CD4-positive, CD25-positive, alpha-beta regulatory T cell (primary cell): ENCODE measurements at places on chromosomes 6 and 20. TPM values are rescaled to one million over a fixed set of nuclear protein-coding genes. Genes with fewer than 3 reads are reported as not detected.
A peak's percentile ranks its signal among the peaks of the same experiment; 100 is the strongest.

SCP2D1 gene
- polyA plus RNA-seq = not detected

SLC17A3 gene
- not detected for polyA plus RNA-seq

PSMB9 gene
- 704 TPM for polyA plus RNA-seq

LAMA5 gene
- 0.30 TPM for polyA plus RNA-seq

FNDC11 gene
- polyA plus RNA-seq = 0.17 TPM

RREB1 gene
- 2.3 TPM for polyA plus RNA-seq

SRSF12 gene
- polyA plus RNA-seq = 0.06 TPM

CLPSL1 gene
- polyA plus RNA-seq = not detected

CDYL gene
- 3.1 TPM for polyA plus RNA-seq

GRCh38 chr20:56200456-56200855 lies 48.1 kb upstream of the MC3R start:
- no peak for DNase-seq

GRCh38 chr6:143117108-143117507 lies 56.4 kb downstream of the AIG1 start:
- no peak for DNase-seq

DNA sequence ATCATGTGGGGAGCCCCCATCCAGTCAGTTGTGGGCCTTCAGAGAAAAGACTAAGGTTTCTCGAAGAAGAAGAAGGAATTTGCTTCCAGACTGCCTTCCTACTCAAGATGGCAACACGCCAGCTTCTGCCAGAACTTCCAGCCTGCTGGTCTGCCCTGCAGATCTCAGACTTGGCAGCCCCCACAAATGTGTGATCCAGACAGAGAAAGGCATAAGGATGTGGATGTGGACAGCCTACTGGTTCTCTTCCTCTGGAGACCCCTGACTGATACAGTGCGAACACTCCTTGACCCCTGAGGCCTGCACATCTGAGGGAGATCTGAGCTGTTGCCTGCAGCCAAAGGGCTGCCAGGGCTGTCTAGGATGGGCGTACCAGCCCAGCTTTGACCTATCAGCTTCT lies 8.6 kb downstream of the GABRR1 start:
- no peak for DNase-seq

DNA sequence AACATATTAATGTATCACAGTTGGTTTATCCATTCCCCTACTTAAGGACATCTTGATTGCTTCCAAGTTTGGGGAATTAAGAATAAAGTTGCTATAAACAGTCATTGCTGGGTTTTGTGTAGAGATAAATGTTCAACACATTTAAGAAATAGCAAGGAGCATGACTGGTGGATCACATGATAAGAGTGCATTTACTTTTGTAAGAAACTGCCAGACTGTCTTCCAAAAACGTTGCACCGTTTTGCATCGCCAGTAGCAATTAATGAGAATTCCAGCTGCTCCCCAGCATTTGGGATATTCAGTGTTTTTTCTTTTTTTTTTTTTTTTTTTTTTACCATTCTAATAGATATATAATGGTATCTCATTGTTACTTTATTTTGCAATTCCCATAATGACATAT lies 695.7 kb upstream of the GJE1 start:
- no peak for DNase-seq

- no peak for DNase-seq
Observed at GRCh38 chr20:46062151-46062550, 27.6 kb downstream of the NCOA5 start.

GRCh38 chr6:135004399-135004798 lies 50.2 kb downstream of the HBS1L start:
- DNase-seq = no peak

DNA sequence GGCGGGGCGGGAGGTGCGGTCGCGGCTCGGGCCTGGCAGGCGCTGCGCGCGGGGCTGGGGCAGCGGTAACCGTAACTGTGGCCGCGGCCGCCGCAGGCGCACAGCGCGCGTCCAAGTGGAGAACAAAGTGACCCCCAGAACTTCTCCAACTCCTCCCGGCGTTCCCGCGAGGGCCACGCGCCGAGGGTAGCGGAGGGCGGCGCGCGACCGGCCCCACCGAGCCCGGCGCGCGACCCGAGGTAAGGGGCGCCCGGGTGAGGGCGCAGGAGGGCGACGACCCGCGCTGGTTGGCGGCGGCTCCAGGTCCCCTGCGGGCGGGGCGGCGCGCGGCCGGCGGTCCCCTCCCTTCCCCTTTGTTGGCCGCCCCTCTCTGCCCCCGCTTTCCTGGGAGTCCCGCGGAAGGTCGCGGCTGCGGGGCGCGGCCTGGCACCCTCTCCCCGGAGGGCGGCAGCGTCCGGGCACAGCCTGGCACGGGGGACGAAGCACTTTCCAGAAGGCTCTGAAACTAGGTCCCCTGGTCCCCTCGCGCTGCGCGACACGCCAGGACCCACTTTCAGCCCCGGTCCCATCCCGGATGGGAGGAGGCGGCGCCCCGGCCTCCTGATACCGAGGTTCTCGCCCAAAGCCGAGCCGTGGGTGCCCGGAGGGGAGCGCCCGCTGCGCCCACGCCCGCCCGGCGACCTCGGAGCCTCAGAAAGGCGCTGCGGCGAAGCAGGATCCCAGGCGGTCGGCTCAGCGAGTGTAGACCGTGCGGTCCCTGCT lies at the start of gene TIAM2:
TSS of gene TIAM2 (plus strand) at position 62 of the 762 bp plus-strand sequence. CDS start 133,909 bp downstream, outside the sequence.
- no peak for DNase-seq

DNA sequence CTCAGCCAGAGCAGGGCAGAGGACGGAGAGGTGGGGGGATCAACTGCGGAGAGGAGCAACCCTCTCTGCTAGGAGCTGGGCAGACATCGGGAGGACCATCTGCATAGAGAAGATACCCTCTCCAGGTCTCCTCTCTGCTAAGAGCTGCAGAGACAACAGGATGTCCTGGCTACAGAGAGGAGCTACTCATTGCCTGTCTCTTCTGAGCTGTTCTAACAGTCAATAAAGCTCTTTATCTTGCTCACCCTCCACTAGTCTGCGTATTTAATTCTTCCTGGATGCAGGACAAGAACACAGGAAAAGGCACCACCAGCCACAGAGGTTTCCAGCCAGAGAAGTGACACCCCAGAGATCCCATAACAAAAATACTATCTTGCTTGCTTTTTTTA lies 871.1 kb upstream of the GJE1 start:
- DNase-seq = no peak

GRCh38 chr20:11882651-11883050 lies 35.0 kb upstream of the BTBD3 start:
- no peak for DNase-seq

- no peak for DNase-seq
Observed at GRCh38 chr6:64012351-64013001, 376.9 kb downstream of the PHF3 start.

GRCh38 chr20:62633598-62634329 lies 8.5 kb upstream of the SLCO4A1 start:
- DNase-seq = no peak

DNA sequence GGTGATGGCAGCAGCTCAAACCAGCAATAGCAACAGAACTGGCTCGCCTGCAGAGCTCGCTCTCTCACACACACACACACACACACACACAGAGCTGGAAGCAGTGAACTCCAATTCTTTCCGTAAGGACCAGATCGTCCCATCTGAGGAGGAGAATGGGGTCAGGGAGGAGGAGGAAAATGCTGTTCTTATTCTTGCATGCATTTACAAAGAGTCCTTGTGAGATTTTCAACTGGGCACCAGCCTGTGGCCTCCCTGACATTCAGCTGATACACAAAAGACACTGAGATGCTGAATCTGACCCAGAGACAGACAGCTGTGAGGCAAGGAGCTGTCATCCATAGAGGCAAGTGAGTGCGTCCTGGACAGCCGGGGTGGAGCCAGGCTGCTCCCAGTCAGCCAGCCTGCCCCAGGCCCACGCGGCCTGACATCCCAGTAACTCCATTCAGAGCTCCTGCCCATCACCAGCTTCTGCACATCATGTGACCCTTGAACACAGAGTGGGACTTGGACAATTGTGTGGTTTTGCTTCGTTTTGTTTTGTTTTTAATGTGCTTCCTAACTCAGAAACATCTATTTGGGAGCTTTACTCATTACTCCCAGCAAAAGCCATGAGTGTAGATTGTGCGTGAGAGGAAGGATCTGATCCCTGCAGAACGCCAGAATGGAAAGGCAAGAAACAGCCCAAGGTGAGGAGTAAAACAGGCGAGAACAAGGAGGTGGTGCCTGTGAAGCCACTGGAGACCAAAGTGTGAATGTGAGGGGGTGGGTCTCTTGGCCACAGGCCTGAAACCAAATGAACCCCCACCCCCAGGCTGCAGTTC lies 2.1 kb downstream of the SERPINB9 start:
- DNase-seq = no peak

DNA sequence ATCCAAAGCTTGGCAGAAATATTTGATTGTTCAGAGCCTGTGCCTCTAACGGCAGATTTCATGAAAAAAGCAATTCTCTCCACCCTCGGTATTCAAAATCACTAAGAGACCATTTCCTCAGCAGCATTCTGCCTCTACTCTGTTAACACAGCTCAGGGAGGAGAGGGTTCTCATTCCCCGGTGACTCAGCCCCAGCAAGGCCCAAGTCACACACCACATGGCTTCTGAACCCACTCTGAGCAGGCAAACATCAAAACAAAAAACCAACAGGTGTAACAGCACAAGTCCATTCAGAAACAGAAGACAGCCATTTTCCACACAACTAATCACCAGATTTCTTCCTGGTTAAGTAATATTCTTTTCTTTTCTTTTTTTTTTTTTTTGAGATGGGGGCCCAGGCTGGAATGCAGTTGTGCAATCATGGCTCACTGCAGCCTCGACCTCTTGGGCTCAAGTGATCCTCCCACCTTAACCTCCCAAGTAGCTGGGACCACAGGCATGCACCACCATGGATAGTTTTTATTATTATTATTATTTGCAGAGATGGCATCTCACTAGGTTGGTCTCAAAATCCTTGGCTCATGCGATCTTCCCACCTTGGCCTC lies 55.4 kb downstream of the GFOD1 start:
- DNase-seq = peak; percentile 25

GRCh38 chr6:111283707-111284106 lies 196.4 kb downstream of the SLC16A10 start:
- DNase-seq = no peak

DNA sequence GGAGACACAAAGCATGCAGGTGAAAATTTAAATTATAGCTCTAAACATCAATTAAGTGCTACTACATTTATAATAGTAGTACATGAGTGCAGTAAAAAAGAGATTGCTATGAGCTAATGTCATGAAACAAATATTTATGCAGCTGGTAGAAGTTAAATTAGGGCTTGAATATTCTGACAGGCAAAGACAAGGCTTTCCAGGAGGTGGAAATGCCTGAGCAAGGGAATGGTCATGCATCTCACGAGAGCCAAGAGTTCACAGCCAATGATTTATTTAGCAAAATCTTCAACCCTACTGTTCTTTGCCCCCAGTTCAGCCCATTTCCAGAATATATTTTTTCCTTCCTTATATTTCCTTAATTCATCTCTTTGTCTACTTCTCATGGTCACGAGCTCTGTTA lies 128.9 kb downstream of the HIVEP2 start:
- DNase-seq = no peak

- DNase-seq = no peak
Observed at GRCh38 chr20:56382696-56383095, 9.3 kb downstream of the AURKA start.

DNA sequence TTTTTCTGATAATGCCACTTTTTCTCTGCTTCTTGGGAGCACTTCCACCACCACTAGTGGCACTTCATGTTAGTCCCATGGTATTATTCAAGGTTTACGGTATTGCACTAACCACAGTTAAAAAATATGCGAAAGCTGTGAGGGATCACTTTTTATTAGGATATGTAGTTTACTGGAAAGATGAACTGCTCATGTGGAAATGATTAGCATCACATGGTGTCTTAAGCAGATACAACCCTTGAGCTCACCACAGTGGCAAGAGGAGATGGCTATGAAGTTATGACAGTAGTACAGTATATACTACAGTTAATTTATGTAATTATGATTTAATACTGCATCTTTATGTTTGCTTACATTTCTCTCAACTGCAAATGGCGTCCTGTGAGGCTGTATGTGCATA lies 134.5 kb upstream of the HMGN3 start:
- no peak for DNase-seq

GRCh38 chr20:49446808-49447207 lies 35.7 kb downstream of the KCNB1 start:
- no peak for DNase-seq

- DNase-seq = no peak
Observed at GRCh38 chr20:38109591-38110524, 55.2 kb downstream of the TGM2 start.

DNA sequence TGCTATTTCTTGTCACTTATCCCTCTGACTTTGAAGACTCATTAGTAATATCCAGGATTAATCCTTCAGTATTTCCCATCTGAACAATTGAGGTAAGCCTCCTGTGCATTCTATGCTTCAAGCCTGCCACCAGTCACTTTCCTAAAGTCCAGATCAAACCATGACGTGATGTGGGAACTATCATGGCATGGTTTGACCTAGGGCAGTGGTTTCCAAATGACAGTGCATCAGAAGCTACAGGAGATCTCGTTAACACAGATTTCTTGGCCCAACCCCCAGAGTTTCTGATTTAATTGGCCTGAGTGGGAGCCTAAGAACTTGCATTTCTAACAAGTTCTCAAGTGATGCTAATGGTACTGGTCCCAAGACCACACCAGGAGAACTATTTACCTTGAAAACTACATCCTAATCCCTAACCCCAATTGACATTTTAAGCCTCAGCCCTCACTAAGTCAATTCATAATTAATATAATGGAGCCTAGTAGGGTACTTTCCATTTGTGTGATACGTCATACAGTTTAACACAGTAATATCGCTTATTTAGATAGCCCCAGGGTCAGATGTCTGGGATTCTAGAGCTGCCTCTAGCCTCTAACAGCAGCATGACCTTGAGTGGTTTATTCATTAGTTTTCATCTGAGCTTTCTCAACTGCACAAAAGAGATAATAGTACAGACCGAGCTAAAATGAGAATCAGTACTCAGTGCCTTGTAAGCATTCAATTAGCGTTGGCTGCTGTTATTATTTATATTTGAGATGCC lies 907.6 kb downstream of the TFAP2A start:
- no peak for DNase-seq

- no peak for DNase-seq
Observed at GRCh38 chr6:47525330-47526057, 47.9 kb downstream of the CD2AP start.

GRCh38 chr6:143332153-143332845 lies 118.2 kb downstream of the ADAT2 start:
- no peak for DNase-seq
